ENCODE measurements at places on chromosomes 13 and 19.

DNA sequence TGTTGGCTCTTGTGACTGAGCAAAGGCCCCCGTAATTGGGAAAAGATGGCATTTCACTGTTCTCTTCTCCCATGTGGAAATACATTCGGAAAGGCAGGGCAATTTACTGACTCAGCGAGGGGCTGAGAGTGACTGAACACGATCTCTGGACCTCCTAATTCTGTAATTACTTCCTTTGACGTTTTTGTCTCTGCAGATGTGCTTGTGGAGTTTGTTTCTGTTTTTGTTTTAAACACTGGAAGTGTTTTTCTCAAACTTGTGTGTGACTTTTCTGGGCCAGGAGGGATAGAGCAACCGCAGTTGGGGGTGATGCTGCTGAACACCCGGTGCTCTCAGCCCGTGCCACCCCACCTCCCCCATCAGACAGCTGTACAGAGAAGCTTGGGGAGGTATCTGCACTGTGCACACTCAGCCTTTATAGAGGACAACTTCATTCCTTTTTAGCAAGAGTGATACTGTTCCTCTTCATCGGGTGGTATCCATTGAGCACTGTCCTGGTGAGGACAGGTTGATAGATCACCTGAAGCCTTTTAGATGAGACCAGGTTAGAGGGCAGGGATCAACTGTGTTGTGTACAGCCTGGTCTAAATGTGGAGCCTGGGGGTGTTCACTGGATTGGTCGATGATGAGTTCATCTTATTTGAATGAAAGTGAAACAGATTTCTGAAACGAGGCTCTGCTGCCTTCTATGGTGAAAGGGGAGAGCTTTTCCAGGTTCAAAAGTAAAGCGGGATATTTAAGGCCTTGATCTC, 117.4 kb downstream of the ESD start:
- DNase-seq: no peak

DNA sequence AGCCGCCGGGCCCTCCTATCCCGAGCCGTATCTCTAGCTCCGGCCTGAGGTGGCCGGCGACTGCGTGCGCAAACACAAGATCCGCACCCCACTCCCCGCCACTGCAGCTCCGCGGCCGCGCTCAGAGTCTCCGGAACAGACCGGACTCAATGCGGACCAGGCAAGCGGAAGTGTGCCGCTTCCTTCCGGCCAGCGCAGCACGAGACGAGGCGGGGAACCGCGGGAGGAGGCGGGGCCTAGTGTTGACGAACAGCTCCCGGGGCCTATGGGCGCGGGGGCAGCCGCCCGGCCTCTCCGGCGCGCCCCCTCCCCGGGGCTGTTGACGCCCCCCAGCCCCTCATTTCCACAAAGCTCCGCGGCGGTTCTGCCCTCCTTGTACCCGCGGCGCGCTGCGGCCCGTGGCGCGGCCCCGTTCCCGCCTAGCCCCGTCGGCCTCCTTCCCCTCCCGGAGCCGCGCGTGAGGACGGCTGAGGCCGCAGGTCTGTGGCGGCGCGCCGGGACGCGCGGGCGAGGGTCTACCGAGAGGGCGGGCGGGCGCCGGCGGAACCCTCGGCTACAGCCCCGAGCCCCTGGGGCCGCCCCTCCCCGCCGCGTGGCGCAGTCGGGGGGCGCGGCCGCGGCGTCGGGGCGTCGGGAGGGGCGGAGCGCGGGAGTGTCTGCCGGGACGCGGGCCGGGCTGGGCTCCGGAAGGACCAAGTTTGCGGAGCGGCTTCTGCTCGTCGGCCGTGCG, at the start of gene DPY19L3:
DPY19L3 (plus strand) TSS at position 340 of the 730 bp plus-strand sequence. CDS start 2,484 bp downstream, outside the sequence.
- peak; percentile 92 for DNase-seq

DNA sequence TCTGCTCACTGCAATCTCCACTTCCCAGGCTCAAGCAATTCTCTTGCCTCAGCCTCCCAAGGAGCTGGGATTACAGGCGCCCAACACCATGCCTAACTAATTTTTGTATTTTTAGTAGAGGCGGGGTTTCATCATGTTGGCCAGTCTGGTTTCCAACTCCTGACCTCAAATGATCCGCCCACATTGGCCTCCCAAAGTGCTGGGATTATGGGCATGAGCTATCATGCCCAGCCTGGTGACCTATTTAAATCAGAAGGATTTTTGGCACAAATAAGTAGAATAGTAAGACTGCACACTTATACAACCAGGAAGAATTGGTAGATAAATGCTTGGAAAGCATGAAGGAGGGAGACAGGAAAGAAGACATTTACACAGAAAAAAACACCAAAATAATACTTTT, 53.4 kb upstream of the AKAP11 start:
- DNase-seq: no peak

DNA sequence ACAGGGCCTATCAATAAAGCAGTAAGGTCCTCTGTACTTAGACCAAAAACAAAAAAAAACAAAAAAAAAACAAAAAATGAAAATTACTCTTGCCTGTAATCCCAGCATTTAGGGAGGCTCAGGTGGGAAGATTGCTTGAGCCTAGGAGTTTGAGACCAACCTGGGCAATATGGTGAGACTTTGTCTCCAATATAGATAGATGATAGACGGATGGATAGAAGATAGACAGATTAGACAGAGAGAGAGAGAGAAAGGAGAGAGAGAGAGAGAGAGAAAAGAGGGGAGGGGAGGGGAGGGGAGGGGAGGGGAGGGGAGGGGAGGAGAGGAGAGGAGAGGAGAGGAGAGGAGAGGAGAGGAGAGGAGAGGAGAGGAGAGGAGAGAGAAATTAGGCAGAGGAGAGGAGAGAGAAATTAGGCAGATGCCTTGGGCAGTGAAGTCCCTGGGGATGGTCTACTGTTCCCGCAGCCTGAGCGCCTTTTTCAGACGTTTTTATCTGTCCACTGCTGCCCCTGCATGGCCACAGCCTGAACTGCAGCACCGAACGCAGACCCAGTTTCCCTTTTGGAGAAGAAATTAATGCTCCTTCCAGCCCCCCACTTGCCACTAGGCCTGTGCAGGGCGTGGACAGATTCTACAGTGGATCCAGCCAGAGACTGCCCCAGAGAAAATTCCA, 9.8 kb upstream of the ZNF627 start:
- peak; percentile 69 for DNase-seq

- no peak for DNase-seq
Observed at GRCh38 chr13:87087741-87088140, 583.4 kb upstream of the SLITRK5 start.

DNA sequence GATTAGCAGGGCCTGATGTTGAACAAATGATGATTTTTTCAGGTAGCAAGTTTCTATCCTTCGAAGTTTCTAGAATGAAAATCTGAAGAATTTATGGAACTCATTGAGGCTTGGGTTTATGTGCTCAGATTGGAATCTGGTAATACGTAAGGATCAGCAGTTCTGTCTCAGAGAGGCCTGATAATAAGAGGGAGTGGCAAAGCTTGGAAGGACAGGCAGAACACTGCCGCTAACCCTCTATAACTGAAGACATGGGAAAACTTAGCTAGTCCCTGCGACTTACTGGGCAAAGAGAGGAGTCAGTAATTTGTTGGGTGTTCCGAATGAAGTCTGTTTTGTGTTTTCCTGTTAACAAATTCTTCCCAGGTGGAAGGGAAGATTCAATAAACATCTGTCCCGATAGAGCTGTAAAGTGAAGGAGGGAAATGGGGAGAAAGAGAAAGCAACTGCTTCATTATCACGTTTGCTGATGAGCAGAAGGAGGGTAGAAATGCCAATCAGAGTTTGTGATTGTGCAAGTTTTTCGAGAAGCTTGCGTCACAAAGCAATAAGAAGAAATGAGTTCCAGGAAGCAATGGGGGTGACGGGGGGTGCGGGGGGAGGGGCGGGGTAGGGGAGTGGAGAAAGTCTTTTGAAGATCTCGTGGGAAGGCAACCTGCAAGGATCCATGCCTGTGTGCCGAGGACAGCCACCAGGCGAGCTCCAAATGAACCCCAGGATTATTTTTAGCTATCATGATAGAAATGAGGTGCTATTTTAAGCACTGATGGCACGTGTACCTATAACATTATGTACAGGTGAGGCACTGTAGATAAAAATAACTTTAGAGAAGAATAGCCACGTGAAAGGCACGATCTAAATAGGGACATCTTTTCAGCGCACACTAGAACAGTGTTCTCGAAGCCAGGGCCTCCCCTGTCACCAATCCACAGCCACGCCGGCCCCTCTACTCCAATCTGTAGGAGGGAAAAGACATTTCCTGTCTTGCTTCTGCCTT, 224.1 kb downstream of the FGF9 start:
- no peak for DNase-seq

DNA sequence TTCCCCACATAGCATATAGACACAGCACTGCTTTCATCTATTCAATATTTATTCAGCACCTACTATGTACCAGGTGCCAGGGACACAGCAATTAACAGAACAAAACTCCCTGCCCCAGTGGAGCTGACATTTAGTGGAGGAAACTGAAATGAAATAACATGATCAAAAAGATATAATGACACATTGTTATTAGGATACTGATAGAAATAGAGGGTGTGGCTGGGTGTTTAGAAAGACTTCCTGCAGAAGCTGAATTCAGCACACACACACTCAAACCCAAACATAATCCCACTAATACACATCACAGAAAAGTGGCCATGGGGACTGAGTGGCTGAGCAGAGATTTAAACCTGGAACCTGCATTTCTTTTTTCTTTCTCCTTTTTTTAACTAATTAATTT, 3.8 kb upstream of the CDC37 start:
- DNase-seq: no peak

- no peak for DNase-seq
Observed at GRCh38 chr19:2816641-2817040, 3.0 kb upstream of the ZNF554 start.

DNA sequence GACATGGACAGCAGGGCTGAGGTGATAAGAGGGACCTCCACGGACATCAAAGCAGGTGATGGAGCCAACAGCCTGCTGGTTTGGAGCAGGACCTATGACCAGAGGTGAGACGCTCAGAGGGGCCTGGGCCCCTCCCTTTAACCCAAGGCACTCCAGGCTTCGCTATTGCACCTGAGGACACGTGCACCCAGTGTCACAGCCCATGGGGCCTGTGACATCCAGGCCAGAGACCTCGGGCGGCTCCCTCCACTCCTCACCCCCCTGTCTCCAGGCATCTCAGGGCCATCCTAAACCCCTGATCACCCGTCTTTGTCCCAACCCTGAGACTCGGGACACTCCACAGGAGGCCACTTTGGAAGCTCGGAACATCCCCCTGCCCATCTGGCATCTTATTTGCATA, 12.9 kb downstream of the ADGRE5 start:
- no peak for DNase-seq

GRCh38 chr19:41597600-41598041, 21.7 kb downstream of the CEACAM21 start:
- peak; percentile 10 for DNase-seq

DNA sequence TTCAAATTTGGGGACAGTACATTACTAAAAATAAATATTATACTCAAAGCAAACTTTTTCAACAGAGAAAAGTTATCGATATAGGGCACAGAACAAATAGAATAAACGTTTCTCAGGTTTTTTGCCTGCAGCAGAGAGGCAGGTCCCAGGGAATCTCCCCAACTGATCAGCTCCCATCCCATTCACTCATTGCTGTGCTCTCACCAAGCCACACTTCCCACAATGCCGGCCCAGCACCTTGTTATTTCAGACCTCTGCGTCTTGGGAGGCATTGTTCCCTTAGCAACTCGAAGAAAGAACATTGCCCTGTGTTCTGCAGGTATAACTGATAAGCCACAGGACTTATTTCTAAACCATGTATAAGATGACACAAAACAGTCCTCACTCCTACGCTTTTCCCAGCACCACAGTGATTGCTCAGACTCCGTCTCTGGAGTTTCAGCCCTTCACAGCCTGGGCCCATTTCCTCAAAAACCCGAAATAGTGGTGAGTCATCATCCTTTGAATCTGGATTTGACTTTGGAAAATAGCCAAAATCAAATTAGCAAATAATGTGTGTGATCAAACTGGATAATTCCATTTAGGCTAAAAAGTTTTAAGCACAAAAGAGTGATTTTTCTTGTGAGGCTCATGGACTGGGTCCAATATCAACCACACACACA, 100.4 kb downstream of the DCLK1 start:
- DNase-seq: no peak

DNA sequence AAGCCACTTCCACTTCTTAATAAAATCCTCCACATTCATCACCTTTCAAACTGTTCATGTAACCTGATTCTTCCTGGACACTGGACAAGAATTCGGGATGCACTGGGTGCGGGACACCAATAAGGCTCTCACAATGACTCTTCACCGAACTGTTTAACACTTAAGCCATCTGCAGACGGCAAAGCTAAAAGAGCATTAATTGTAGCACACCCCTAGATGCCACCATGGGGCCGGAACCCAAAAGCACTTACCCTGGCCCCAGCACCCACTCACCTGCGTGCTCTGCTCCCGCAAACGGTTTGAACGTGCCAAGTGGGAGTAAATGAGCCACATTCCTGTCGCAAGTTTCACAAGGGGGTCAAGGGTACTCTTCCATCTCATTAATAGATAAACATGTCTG, 254.3 kb upstream of the PRR20A start:
- no peak for DNase-seq

All from C1 segment of cervical spinal cord (tissue), 14 donors.